ENCODE measurements at places on chromosomes 2 and 18.

GRCh38 chr2:100756704-100757103 is 63.2 kb upstream of the NPAS2 start:
- no peak for DNase-seq

GRCh38 chr18:76457475-76457874 is 37.6 kb downstream of the ZNF516 start:
- DNase-seq, result no peak

DNA sequence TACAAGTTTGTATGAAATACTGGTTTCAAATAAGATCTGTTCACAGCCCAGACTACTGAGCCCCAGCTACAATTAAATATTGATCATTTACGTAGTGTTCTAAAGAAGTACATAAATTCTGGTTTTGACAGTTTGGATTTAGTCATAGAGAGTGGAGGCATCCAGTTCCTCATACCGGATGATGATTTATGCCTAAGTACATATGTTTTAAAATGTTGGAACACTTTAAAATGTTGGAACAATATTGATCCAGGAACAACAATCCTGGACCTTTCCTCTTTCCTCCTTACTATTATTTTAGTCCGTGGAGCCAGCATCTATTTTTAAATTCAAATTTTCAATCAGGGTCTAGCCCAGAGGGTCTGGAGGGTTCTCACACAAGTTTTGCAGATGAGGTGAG is 22.8 kb upstream of the TTN start:
- DNase-seq, result no peak

- DNase-seq, result no peak
These were observed 20.8 kb upstream of the CHN1 start for GRCh38 chr2:175025946-175026345.

- DNase-seq, result peak; percentile 16
These were observed 141.7 kb downstream of the CMPK2 start for GRCh38 chr2:6723865-6724604.

- DNase-seq, result no peak
These were observed 634.2 kb downstream of the TSN start for GRCh38 chr2:122389694-122390093.

DNA sequence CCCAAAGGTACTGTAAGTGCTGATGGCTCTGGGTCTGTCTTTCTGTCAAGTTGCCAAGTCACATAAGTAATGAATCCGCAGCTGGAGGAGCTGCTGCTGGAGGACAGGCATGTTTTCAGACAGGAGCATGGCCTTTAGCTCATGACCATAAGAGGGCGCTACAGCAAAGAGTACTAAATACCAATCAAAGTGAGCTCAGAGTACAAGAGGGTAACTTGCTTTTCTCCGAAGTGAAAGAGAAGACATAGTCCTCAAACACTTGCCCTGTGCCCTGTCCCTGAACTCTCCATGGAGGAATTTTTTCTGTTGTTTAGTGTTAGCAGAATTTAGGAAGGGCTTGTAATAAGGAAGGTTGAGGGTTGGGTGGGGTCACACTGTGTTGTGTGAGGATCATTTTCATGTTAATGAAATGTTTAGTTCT is 58.0 kb upstream of the EML6 start:
- no peak for DNase-seq

DNA sequence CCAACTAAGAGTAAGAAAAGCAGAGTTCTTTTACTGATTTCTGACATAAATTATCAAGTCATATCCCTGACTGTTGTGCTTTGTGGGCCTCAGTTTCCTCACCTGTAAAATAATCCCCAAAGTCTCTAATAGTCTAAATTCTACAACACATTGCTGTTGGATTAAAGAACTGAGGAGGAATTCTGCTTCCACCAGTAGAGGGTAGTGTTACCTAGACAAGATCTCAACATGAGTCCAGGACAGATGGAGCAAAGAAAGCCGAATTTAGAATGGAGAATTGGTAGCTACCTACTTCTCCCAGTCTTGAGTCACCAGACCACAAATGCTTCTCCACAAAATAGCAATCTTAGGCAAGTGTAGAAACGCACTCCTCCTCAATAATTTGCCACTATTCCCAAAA is 462.5 kb upstream of the FSHR start:
- no peak for DNase-seq

DNA sequence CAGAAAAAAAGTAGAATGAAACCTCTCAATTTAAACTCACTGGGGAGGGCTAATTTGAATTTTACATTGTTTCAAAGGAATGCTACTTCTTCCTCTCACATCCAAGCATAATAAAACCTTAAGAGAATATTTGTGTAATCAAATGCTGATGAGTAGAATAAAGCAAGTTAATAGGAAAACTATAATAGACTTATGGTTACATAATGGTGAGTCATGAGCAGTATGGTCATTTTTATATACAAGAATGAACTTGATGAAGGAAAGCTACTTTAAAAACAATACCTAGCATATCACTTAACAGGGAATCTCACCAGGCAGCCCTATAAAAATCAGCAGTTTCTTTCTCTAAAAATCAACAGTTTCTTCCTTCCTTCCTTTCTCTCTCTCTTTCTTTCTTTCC is 80.3 kb downstream of the VSNL1 start:
- no peak for DNase-seq

DNA sequence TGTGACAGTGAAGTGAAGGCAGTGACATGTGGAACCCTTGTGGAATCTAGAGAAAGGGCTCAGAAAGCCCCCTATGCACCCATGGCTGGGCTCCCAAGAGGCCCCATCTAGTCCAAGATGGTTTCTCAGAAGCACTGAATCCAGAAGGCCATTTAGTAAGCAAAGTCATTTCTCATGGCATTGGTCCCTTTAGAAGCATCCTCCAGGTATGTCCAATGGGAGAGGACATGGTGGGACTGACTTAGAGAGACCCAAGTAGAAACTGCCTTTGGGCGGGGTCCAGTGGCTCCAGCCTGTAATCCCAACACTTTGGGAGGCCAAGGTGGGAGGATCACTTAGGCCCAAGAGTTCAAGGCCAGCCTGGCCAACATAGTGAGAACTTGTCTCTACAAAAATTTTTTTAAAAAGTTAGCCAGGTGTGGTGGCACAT is 72.5 kb upstream of the RMDN2 start:
- DNase-seq, result no peak

DNA sequence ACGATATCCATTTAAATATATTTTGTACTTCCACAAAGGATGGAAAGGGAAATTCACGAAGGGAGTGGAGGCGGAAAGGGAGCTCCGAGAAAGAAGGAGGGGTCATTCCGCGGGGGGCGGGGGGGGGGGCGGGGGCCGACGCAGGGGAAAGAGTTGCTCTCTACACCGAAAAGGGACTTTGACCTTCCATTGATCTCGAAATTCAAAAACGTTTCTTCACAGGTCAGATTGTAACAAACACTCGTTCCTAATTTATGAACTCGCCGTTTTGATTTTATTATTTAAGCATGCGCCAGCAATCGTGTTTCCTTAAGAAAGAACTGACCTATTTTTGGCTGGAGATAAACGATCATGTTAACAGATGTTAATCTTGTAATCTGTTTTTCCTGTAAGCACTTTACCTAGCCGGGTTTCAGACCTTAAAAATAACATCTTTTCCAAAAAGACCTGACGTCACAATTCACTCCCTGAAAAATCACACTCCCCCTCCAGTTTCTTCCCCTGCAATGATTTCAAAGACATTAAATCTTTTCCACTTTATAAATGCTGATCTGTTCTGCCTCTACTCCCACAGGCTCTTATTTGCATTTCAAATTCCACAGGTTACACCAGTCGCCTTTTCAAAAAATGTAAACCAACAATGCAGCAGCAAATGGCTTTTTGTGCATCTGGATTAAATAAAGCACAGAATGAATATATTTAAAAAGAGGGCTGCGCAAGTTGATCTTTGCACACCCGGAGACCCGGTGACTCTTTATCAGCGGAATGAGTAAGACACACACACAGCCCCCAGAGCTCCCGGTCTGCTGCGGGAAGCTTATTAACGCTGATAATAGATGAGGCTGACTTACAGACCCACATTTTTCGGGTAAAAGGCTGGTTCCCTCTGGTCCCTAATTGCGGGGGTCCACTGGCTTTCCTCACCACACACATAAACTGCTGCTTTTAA is 1.6 kb downstream of the ZNF516 start:
- no peak for DNase-seq

GRCh38 chr2:71813807-71814470 is 333.7 kb downstream of the CYP26B1 start:
- DNase-seq, result no peak

DNA sequence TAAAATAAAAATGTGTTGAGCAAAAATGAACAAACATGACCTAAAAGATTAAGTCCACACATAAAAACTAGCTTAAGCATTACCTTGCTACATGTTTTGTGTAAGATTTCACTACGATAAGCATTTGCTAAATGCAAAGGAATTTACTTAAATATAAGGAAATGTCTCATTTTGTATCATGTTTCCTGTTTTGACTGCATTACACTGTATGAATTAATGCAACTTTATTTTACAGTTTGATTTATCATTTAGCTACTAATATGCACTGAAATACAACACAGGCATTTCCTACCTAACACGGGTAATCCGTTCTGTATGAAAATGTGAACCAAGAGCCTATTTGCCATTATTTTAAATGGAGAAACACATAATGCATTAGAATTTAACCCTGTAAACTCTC is 1076.5 kb upstream of the DDX18 start:
- no peak for DNase-seq

GRCh38 chr2:16254356-16254965 is 314.1 kb downstream of the MYCN start:
- DNase-seq, result no peak

DNA sequence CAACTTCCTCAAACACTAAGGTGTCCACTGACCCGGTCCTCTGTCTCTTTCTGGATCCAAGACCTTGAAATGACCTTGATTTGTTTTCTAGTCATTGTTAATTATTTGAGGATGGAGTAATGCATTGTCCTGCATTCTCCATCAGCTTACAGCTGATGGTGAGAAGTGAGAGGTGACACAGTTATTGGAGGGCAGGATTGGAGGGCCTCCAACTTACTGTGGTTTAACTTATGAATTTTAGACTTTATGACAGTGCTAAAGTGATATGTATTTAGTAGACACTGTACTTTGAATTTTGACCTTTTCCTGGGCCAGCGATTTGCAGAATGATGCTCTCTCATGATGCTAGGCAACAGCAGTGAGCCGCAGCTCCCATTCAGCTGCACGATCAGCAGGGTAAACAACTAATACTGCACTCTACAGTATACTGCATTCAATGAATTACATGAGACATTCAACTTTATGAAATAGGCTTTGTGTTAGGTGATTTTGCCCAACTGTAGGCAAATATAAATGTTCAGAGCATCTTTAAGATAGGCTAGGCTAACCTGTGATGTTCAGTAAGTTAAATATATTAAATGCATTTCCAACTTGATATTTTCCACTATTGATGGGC is 200.0 kb upstream of the MEX3C start:
- DNase-seq, result no peak

- DNase-seq, result no peak
These were observed 22.4 kb downstream of the TWSG1 start for GRCh38 chr18:9356976-9357375.

GRCh38 chr2:88429929-88430328 is 22.6 kb downstream of the FOXI3 start:
- DNase-seq, result no peak

DNA sequence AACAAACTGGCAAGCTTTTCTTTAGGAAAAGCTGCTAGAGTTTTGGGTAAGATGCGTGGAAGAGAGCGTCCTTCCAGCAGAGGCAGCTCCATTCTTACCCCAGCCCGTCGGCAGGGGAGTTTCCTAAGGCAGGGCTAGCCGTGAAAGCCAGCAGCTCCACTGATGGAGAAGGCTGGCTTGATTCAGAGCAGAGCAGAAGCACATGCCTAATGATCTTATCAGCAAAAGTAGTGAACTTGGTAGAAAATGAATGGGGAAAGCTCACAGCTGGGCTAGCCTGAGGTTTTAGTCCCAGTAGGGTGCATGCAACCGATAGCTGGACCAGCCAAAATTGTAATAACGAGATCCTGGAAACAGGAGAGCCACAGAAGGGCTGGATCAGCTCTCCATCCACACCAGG is 20.8 kb downstream of the LAMA1 start:
- no peak for DNase-seq

GRCh38 chr2:121721926-121722325 is 14.7 kb downstream of the NIFK start:
- peak; percentile 49 for DNase-seq

DNA sequence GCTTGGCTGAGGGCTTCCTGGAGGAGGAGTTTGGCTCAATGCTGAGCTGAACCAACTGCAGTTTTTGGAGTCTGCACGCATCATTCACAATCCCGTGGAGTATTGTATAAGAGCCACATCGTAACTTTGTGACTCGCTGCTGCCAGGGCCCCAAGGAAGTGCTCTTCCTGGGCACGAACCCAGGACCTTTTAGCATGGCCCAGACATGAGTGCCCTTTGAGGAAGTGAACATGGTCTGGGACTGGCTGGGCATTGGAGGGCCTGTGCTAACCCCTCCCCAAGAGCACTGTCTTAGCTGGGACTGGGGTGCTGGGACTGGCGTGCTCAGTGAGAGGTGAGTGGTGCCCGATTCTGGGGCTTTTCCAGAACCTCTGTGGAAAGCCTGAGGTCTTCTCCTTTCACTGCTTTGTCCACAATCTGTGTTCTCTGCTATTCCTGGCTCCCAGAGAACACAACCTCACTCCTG is 88.6 kb downstream of the LIPG start:
- DNase-seq, result no peak

- DNase-seq, result no peak
These were observed 34.4 kb upstream of the ROCK1 start for GRCh38 chr18:21146016-21146415.

DNA sequence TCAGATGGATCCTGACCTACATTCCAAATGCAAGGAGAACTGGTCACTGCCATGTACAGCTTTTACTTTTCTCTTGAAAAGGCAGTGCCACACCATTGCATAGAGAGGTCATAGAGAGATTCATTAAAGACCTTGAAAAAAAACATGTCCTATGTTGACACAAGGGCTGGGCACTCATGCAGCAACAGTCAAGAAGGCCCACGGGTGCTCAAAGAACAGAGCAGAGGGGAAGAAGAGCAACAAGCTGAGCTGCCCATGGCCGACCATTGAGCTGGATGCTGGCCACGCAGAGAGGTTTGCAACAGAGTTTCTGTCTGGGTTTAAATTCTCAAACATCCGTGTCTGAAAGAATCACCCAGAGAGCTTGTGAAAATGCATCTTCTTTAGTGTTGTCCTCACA is 99.1 kb downstream of the ADD2 start:
- no peak for DNase-seq

GRCh38 chr18:32915516-32915915 is 142.7 kb upstream of the KLHL14 start:
- DNase-seq, result no peak

- no peak for DNase-seq
These were observed 49.7 kb upstream of the ABCA12 start for GRCh38 chr2:215188078-215188477.

- DNase-seq, result no peak
These were observed 8.1 kb downstream of the MBP start for GRCh38 chr18:77124452-77124922.
